ENCODE measurements at places on chromosomes 13 and 19. TPM values are rescaled to one million over a fixed set of nuclear protein-coding genes. Genes with fewer than 3 reads are reported as not detected.

DNA sequence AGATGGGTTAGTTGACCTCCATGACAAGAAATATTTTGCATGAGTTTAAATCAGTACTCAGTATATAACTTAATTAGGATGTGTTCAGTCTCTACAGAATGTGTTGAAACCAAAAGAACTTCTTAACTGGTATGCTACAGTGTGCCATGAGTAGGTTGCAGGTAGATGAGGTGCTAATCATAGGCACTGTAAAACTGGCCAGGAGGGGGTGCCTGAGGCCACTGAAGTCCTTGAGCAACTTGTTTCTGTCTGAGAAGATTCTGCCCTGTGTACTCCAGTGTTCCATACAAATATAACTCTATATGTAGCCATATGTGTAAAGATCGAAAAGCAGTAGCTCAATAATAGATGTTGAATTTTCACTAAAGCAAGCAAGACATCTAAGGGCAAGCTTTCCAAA, 549.2 kb upstream of the KLF12 start:
- no peak for DNase-seq
- H3K27me3 ChIP-seq = peaks cover 2% of the 10 kb centered on the region
- no peak overlapping the region for H3K4me3 ChIP-seq
- no peaks in the 10 kb centered on the region for H3K36me3 ChIP-seq
- H3K4me1 ChIP-seq = no peaks in the 10 kb centered on the region

DNA sequence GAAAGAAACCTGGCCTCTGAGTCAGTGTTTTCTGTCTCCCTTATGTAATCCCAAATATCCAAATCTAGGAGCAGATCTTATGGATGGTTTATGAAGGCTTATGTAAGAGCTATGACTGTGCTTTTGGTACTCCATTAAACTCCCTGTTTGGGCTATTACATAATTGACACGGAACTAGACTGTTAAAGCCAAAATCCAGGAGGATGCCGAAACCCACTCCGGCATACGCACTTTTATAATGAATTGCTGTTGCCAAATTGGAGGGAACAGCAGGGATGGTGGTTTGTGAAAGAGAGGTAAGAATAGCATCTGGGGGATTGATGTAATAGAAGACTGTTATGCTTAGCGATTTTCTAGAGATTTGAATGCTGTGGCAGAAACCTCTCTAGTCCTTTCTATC, 2.0 kb downstream of the MTUS2 start:
- H3K4me1 ChIP-seq = peaks cover 4% of the 10 kb centered on the region
- H3K27ac ChIP-seq = no peak overlapping the region

The ADGRE2 gene
- 0.29 TPM for total RNA-seq

DNA sequence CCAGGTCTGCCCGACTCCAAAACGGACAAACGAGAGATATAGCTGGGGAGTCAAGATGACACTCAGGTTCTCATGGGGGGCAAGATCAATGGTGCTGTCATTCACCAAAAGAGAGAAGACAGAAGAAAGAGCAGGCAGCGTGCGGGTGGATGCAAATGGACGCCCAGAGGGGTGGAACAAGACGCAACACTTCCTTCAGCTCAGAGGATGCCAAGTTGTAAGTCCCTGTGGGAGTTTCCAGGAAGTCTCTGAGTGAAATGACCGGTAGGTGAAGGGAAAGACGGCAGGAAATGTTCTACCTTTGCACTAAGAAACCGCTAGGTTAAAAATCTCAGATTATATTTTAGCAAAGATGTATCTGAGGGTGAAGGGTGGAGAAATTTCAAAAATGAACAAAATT, 26.5 kb downstream of the TUBGCP3 start:
- DNase-seq = no peak
- H3K4me1 ChIP-seq = no peaks in the 10 kb centered on the region
- peaks cover 49% of the 10 kb centered on the region for H3K36me3 ChIP-seq
- no peak overlapping the region for H3K4me3 ChIP-seq
- no peaks in the 10 kb centered on the region for H3K27me3 ChIP-seq

The KASH5 gene
- total RNA-seq = not detected

The ADM5 gene
- 4.5 TPM for total RNA-seq

- peaks cover 67% of the 10 kb centered on the region for H3K4me1 ChIP-seq
- H3K27ac ChIP-seq = no peak overlapping the region
- no peak overlapping the region for H3K4me3 ChIP-seq
- DNase-seq = no peak
- peaks cover 19% of the 10 kb centered on the region for H3K27me3 ChIP-seq
Measured at GRCh38 chr13:94329277-94329676, 150.2 kb downstream of the DCT start.

DNA sequence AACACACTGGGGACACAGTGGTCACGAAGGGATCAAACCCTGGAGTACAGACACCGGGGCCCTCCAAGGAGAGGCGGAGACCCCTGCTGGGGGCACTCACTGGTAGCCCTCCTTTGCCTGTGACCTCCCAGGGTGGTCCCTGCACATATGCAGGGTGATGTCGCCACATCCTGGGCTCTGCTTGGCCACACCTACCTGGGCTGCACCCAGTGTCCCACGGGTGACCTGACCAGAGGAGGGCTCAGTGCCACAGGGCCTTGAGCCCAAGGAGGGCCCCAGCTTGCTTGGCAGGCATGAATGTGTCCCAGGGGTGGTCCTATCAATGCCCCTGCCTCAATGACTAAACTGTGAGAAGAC, 4.1 kb downstream of the PCID2 start:
- H3K27me3 ChIP-seq = no peaks in the 10 kb centered on the region
- DNase-seq = no peak
- peaks cover 40% of the 10 kb centered on the region for H3K4me1 ChIP-seq
- H3K27ac ChIP-seq = no peak overlapping the region

- no peak for DNase-seq
- no peaks in the 10 kb centered on the region for H3K36me3 ChIP-seq
- no peaks in the 10 kb centered on the region for H3K27me3 ChIP-seq
- no peak overlapping the region for H3K27ac ChIP-seq
- no peaks in the 10 kb centered on the region for H3K4me1 ChIP-seq
Measured at GRCh38 chr13:107713314-107713713, 502.0 kb downstream of the LIG4 start.

DNA sequence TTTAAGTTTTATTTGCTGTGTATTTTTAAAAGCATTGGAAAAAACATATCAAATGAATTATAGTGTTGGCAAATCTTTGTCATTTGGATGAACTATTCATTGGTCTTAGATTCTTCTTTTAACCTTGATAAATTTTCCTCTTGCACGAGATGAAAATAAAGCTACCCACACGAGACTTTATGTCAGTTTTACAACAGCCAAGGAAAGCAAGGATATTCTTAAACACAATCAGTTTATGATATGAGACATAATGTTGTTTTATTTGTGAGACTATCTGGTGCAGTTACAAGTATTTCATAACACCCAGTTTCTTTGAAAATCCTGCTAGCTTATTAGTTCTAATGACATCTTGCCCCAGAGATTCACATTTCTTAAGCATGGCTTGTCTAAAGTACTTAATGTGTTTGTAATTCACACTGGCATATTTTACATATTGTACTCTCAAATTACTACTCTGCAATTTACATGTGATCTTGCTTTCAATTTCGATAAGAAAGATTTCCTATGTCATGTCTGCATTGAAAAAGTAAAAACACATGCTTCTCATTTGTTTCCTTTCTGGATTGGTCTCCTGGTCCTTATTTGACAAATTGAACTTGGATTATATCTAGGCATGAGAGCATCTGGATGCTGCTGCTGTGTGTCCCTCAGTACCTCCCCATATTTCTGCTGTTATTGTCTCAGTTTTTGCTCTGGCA, 955.5 kb upstream of the PCDH9 start:
- no peak for DNase-seq
- no peaks in the 10 kb centered on the region for H3K4me1 ChIP-seq
- no peaks in the 10 kb centered on the region for H3K36me3 ChIP-seq

The CEACAM6 gene
- total RNA-seq = not detected

The PEAK3 gene
- 0.34 TPM for total RNA-seq

The GGN gene
- not detected for total RNA-seq

The BRME1 gene
- total RNA-seq = 4.2 TPM

The C19orf33 gene
- not detected for total RNA-seq

DNA sequence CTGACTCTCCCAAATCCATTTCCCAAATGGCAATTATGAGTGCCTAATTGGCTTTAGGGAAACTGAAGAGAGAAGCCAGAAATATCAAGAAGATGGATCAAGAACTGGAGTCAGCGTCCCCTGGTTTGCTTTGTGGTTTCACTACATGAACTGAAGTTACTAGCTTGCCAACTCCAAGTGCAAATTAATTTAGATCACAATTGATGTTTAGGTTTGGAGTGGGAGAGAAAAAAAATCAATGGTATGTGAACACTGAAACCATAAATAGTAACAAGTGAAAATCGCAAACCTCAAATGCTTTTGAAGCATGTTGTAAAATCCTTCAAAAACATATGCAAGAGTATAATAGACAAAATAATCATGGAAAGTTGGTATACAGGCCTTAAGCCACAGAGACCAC, 1528.6 kb upstream of the SLC10A2 start:
- no peak overlapping the region for H3K27ac ChIP-seq
- no peak for DNase-seq
- no peaks in the 10 kb centered on the region for H3K27me3 ChIP-seq
- H3K4me1 ChIP-seq = no peaks in the 10 kb centered on the region
- H3K4me3 ChIP-seq = no peak overlapping the region

DNA sequence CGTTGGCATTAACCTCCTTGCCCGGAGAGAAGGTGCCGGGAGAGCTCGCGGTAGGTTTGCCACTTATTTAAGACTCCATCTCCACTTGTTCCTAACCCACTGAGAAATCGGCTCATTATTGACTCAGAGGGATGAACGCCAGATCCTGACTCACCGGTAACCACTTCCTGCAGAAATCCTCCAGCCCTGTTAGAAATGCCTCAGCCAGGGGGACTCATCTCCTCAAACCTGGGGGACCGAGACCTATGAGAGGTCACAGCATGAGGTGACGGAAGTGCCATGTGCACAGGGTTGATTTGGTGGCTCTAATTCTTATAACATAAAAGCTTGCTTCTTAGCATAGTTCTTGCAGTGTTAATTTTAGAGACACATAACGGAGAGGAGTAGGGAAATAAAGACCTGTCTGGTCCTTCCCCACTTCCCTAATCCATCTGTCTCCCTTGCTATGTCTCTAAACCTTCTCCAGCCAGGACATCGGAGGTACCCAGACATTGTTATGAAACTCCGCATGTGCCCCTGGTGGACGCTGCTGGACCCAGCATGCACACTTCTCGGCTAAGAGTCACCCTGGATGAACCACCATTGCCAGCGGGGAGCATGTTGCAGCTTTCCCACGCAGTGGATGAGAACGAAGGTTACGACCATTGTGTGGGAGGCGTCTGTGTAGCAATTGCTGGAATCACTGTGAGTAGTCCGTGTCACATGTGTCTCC, 158.9 kb downstream of the EFNB2 start:
- no peak overlapping the region for H3K27ac ChIP-seq
- no peaks in the 10 kb centered on the region for H3K27me3 ChIP-seq
- H3K4me1 ChIP-seq = no peaks in the 10 kb centered on the region

DNA sequence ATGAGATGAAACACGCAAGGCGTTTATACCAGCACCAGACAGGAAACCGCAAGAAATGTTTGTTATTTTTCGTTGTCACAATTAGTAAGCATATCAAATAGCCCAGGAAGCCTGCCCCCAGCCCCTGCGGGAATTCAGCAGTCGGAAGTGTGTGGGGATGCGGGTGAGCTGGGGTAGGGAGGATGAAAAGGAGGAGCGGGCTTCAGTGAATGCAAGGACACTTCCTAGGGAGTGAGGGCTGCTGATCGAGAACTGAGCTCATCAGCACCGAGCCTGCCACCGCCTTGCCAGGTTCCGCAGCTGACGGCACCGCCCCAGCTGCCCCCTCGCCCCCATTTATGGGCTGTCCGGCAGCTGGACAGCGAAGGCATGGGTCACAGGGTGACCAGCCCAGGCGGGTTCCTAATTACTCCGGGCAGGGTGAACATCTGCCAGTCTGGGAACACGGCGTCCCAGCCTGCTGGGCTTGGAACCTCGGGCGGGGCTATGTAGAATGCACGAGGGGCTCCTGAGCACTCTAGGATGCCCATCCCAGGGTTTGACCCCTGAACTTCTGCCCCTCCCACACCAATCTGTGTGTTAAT, 1.6 kb upstream of the BEST2 start:
- H3K4me3 ChIP-seq = no peak overlapping the region
- H3K4me1 ChIP-seq = no peaks in the 10 kb centered on the region
- H3K27ac ChIP-seq = no peak overlapping the region
- no peak for DNase-seq
- H3K36me3 ChIP-seq = peaks cover 30% of the 10 kb centered on the region
- H3K27me3 ChIP-seq = peaks cover 12% of the 10 kb centered on the region

GRCh38 chr13:20760872-20761271, 12.9 kb downstream of the EEF1AKMT1 start:
- no peak overlapping the region for H3K4me3 ChIP-seq
- H3K27ac ChIP-seq = no peak overlapping the region
- H3K4me1 ChIP-seq = no peaks in the 10 kb centered on the region
- peaks cover 16% of the 10 kb centered on the region for H3K36me3 ChIP-seq
- no peak for DNase-seq

DNA sequence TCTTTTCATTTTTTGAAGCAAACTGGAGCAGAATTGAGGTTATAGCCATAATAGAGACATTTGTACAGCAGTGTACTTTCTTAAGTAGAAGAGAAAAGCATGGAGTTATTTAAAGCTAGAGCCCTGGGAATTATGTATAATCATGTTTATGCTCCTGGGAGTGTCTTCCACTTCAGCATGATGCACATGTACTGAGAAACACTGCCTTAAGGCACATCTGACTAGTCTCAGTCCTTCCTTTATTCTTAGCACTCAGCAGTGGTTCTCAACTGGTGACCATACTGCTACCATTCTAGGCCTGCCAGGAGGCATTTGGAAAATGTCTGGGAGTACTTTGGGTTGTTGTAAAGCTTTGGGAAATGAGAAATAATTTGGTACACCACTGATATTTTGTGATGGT, 45.8 kb downstream of the VWA8 start:
- no peaks in the 10 kb centered on the region for H3K27me3 ChIP-seq
- no peak overlapping the region for H3K27ac ChIP-seq
- H3K4me1 ChIP-seq = peaks cover 41% of the 10 kb centered on the region
- H3K36me3 ChIP-seq = peaks cover 18% of the 10 kb centered on the region

GRCh38 chr13:78247362-78247761, 328.7 kb upstream of the EDNRB start:
- H3K27me3 ChIP-seq = peaks cover 3% of the 10 kb centered on the region
- DNase-seq = no peak
- H3K36me3 ChIP-seq = no peaks in the 10 kb centered on the region
- H3K27ac ChIP-seq = no peak overlapping the region

All from activated CD8-positive, alpha-beta T cell treated with anti-CD3 and anti-CD28 coated beads, Interleukin-2, amount 10 ng/mL, durations not matched to agents 7 days and 5 days (primary cell).